Inflammatory macrophage (primary cell): ENCODE measurements at places on chromosomes 6 and 20.

DNA sequence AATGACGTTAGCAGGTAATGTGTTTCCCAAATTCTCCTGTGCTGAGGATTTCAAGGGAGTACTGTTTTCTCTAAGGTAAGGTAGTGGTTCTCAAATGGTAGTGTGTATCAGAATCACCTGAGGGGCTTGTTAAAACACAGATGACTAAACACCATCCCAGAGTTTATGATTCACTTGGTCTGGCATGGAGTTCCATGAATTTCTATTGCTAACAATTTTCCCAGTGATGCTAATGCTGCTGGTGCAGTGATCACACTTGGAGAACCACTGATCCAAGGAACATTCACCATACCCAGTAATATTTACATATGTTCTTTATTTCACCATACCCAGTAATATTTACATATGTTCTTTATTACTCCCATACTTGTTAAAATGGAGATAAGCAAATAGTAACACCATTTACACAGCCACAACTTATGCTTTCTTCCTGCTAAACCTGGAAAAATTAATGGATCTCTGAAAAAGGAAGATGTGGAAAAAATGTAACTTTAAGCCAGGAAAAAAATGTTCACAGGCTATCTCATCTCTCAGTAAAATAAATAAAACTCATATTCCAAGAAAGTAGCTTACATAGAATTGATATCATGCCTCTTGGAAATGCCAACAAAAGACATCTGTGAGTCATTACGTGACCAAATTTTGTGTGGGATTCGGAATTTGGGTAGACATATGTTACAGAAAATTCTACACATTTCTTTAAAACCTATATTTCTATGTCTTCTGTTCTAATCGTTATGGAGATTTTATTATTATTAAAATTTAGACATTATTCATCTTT lies 129.5 kb downstream of the MMUT start:
- no peak for DNase-seq

DNA sequence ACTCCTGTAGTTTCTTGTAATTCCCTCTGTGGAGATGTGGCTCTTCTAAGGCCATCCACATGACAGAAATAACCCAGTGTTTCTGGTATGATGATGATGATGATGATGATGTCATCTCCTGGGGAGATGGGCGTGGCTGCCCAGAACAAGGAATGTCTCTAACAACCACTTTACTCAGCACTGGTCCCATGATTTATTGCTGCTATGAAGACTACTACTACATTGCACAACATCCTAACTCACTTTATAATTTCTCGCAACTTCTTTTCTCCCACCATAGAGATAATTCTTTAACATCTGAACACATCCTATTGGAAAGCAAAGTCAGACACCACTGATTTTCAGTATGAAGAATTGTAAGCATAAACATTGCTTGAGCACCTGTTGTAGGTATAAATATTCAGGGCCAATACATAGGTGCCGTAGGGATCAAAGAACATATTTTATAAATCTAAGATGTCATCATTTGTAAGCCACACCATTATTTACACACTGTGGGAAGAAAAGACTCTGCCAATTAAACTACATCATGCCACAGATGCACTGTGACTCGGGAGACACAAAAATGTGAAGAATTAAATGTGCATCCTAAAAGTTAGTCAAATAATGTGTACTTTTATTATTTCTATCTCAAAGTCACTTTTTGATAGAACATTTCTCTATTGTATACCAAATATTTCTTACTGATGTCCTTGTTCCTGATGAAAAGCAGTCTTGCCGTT lies 6.4 kb downstream of the TPMT start:
- DNase-seq: peak; percentile 85

GRCh38 chr20:59775687-59776055 lies 157.8 kb downstream of the SYCP2 start:
- DNase-seq: no peak

- no peak for DNase-seq
Observed at GRCh38 chr20:22909436-22909835, 125.7 kb upstream of the SSTR4 start.

- DNase-seq: no peak
Observed at GRCh38 chr6:15585760-15586214, 77.0 kb downstream of the DTNBP1 start.

GRCh38 chr6:8110725-8111124 lies 8.4 kb upstream of the EEF1E1 start:
- no peak for DNase-seq

- no peak for DNase-seq
Observed at GRCh38 chr6:9360881-9361280, 925.5 kb upstream of the SLC35B3 start.

DNA sequence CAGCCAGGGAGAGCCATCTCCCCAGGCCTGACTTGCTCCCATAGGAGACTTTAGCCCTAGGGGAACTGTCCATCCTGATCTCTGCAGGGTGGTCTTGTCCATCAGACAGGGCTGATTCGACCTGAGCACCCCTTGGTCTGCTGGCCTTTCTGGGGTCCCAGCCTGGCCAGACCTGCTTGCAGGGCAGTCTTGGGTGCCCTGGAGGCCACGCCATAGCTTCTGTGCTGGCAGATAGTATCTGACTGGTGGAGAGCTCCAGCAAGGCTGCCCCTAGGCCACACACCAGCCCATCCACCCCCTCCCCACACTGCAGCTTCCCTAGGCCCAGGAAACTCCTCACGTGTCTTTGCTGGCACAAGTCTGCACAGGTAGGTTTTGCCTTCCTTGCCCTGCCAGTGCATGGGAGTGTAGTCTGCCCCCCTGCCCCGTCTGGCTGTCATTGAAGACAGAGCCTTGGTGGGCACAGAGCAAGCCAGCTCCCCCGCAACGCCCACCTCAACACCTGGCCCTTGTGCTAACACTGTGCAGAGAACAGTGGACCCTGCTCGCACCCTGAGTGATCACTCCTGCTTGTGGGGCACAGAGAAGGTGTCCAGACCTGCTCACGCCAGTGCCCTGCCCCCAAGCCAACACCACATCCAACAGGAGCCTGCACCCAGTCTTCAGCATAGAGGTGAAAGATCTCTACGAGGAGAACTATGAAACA lies 32.4 kb downstream of the CCN2 start:
- DNase-seq: no peak

GRCh38 chr6:26604026-26604425 lies 7.3 kb downstream of the ABT1 start:
- peak; percentile 37 for DNase-seq

GRCh38 chr20:37749218-37749617 lies 55.4 kb downstream of the CTNNBL1 start:
- DNase-seq: no peak

DNA sequence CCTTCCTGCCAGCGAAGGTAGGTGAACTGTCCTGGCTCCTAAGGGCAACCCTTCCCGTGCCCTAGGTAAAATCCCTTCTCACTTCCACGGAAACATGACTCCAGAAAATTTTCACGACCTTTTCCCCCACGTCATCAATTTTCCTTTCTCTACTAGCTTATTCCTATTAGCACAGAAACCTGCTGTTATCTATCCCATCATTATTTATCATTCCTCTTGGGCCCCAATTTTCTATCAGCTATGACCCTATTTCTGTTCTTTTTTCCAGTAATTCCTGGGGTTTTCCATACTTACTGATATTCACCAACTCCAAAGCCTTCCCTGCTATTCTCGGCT lies 23.8 kb upstream of the GCM1 start:
- DNase-seq: no peak

DNA sequence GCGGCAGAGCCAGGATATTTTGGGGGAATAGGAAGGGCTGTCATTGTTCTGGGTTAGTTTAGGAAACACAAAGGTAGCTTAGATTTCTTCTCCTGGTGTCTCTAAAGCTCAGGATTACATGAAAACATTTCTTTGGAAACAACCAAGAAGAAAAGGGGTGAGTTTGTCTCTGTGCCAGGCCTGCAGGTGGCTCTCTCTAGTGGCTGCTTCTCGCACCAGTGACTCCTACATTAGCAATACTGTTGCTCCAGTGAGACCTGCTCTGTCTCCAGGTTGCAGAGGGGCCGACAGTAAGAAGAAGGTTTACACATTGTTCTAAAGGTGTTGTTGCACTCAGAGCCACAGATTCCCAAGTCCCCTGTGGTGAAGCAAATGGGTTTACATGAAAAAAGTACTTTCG lies 104.6 kb upstream of the GLP1R start:
- no peak for DNase-seq

- no peak for DNase-seq
Observed at GRCh38 chr6:33207552-33208090, 679 bp upstream of the RING1 start.

DNA sequence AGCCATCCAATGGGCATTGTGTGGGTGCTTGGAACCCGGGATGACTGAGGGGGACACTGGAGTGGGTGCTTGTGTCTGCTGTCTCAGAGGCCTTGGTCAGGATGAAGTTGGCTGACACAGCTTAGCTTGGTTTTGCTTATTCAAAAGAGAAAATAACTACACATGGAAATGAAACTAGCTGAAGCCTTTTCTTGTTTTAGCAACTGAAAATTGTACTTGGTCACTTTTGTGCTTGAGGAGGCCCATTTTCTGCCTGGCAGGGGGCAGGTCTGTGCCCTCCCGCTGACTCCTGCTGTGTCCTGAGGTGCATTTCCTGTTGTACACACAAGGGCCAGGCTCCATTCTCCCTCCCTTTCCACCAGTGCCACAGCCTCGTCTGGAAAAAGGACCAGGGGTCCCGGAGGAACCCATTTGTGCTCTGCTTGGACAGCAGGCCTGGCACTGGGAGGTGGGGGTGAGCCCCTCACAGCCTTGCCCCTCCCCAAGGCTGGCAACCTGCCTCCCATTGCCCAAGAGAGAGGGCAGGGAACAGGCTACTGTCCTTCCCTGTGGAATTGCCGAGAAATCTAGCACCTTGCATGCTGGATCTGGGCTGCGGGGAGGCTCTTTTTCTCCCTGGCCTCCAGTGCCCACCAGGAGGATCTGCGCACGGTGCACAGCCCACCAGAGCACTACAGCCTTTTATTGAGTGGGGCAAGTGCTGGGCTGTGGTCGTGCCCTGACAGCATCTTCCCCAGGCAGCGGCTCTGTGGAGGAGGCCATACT lies 49.4 kb downstream of the PYGB start:
- DNase-seq: no peak

- DNase-seq: no peak
Observed at GRCh38 chr20:7601431-7601830, 338.8 kb downstream of the HAO1 start.

DNA sequence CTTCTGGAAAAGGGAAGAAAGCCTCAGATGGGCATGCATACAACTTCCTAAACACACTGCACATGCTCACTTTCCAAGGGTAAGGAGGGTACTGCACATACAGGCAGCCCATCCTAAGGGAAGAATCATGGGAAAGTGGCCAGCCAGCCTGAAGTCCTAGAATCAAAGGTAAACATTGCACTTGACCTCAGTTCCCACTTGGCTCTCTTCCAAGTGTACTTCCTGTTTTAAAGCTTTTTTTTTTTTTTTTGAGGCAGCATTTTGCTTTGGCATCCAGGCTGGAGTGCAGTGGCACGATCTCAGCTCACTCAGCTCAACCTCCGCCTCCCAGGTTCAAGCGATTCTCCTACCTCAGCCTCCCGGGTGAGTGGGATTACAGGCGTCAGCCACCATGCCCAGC lies 225.3 kb upstream of the EPHA7 start:
- DNase-seq: no peak

GRCh38 chr6:74213995-74214394 lies 518.0 kb downstream of the CD109 start:
- no peak for DNase-seq

DNA sequence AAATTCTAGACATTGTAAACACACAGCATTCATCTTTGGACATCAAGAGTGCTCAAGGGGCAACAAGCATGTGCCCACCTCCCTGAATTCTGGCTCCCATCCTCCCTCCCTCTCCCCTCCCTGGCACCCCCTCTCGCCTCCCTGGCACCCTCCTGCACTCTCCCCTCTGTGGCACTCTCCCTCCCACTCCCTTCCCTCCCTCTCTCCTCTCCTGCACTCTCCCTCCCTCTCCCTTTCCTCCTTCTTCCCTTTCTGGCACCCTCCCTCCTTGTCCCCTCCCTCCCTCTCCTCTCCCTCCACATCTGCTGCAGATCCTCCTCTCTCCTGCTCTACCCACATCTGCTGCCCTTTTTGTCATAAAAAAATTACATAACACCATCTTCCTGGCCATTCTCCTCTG lies 113.0 kb upstream of the SLC22A23 start:
- DNase-seq: no peak

- no peak for DNase-seq
Observed at GRCh38 chr6:113680301-113680700, 176.8 kb upstream of the MARCKS start.

DNA sequence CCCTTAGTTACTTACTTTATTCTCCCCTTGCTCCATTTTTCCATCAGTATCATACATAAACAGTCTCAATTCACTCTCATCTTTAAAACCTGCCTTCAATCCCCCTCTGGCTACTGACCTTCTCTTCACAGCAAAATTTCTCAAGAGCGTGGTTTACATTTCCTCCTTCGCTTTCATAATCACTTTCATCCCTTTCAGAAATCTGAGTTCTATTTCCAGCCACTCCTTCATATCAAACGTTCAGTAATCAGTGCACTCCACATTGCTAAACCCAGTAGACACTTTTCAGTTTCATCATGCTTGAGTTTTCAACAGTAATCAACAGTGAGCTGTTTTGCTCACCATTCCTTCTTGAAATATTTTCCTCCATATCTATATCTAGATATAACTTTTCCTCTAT lies 176.7 kb upstream of the HSF2 start:
- no peak for DNase-seq

DNA sequence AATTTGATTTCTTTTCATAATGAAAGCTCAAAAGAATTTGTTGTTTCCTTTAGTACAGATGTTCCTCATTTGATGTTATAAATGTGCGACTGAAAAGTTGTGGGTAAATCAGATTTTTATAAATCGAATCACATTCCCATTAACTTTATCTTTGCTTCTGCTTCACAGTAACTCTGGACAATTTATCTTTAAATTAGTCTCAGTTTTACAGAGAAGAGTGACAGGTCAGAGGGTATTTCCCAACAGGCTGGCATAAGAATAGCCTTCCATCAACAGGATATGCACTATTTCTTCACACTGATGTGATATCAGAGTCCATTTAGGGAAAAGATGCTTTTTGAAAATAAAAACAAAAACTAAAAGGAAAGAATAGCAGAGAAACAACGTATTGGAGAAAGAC lies 286.9 kb downstream of the FRK start:
- no peak for DNase-seq

GRCh38 chr6:37127961-37128862 lies 41.7 kb upstream of the PIM1 start:
- DNase-seq: peak; percentile 29

- no peak for DNase-seq
Observed at GRCh38 chr20:64024141-64024990, 11.6 kb upstream of the C20orf204 start.

GRCh38 chr20:32432277-32432676 lies 74.1 kb downstream of the ASXL1 start:
- DNase-seq: no peak

- no peak for DNase-seq
Observed at GRCh38 chr6:5751525-5752390, 255.0 kb downstream of the NRN1 start.

DNA sequence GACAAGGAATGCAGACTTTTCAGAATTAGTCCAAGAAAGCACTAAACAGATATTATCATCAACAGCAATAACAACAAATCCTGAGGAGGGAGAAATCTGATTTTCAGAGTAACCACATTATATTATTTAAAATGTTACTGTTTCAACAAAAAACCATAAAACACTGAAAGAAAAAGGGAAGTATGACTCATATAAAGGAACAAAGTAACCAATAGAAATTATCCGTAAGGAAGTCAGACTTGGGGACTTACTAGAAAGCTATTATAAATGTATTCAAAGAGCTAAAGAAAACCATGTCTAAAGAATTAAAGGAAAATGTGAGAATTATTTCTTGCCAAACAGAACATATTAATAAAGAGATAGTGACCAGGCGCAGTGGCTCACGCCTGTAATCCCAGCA lies 98.1 kb downstream of the MYLK4 start:
- DNase-seq: no peak
